OCI-M1 (cell line): ENCODE measurements at places on chromosomes 5 and 9.

- DNase-seq = no peak
These were observed 39.3 kb downstream of the NUDT12 start for GRCh38 chr5:103523319-103523718.

GRCh38 chr9:129121483-129121882 lies 10.3 kb downstream of the PTPA start:
- DNase-seq = no peak

GRCh38 chr5:67983251-67984110 lies 232.1 kb upstream of the PIK3R1 start:
- DNase-seq = peak; percentile 81

DNA sequence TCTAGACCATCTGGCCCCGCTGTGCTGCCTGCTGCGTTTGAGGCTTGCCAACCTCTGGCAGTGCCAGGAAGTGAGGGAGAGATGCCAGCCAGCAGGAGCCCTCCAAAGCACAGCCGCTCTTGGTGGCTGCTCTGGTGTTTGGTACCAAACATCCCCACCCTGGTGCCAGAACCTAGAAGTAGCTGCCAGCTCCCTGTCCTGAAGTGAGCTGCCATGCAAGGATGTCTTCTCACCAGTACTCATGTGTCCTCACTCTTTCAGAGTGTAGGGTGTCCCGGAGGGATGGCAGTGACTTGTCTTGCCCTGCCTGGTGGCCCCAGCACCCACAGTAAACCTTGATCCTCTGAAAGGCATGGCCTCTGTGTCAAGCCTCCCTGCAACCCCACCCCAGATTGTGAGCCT lies 43.4 kb downstream of the AMBP start:
- no peak for DNase-seq

DNA sequence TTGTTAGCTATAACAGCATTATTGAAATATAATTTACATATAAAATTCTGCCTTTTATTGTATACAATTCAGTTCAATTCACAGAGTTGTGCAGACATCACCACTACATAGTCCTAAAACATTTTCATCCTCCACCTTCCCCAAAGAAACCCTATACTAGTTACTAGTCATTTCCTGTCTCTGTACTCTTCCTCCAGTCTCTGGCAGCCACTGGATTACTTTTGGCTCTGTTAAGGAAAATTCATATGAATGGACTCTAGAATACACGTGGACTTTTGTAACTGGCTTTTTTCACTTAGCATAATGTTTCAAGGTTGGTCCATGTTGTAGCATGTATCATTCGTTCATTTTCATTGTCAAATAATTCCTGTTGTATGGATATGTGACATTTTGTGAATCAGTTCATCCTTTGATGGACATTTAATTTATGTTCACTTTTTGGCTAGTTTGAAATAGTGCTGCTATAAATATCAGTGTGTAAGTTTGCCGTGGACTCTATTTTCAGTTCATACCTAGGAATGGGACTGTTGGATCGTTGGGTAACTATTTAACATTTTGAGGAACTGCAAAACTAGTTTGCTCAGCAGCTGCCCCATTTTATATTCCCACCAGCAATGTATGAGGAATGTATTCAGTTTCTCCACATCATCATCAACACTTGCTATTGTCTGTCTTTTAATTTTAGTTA lies 9.7 kb downstream of the ICE1 start:
- DNase-seq = no peak

GRCh38 chr5:168393773-168394172 lies 92.5 kb upstream of the RARS1 start:
- DNase-seq = no peak

- DNase-seq = no peak
These were observed 263.5 kb downstream of the ARHGAP26 start for GRCh38 chr5:143033535-143034250.

GRCh38 chr9:122978601-122979000 lies 37.8 kb downstream of the RABGAP1 start:
- no peak for DNase-seq

DNA sequence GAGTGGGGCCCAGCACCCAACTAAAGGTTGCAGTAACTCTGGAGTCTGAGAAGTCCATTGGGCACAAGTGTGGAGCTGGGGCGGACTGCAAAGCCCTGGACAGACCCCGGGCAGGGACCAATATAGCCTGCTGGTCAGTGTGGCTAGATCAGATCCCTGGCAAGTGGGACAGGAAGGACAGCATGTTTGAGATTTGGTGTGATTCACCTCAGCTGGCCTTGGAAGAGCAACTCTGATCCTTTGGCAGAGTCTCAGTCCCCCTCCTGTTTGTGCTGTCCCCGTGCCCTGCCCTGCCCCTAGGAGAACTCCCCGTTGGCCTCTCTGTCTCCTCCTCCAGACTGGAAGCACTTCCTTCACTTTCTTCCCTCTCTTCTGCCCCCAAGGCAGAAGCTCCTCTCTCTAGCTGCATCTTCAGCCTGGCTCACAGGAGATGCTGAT lies 255.3 kb downstream of the FSTL4 start:
- DNase-seq = no peak

- DNase-seq = no peak
These were observed 65.8 kb downstream of the MTX3 start for GRCh38 chr5:79924936-79925893.

GRCh38 chr9:16612627-16613026 lies 257.8 kb downstream of the BNC2 start:
- DNase-seq = no peak

DNA sequence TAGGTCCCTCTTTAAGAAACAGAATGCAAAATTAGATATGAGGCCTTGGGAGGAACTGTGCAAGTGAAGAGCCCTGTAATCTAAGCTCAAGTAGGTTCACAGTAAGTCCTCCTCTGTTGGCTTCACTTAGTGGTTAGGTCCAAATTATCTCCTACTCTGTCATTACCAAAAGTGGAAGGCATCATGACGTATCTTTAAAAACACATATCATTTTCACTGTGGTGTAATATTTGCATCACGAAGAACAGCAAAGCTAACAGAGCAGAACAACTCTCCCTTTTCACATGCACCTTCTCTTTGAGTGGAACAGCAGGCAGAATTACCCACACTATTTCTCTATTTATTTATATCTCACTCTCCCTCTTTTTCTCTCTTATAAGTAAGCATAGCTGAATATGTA lies 240.5 kb upstream of the CCNH start:
- no peak for DNase-seq

DNA sequence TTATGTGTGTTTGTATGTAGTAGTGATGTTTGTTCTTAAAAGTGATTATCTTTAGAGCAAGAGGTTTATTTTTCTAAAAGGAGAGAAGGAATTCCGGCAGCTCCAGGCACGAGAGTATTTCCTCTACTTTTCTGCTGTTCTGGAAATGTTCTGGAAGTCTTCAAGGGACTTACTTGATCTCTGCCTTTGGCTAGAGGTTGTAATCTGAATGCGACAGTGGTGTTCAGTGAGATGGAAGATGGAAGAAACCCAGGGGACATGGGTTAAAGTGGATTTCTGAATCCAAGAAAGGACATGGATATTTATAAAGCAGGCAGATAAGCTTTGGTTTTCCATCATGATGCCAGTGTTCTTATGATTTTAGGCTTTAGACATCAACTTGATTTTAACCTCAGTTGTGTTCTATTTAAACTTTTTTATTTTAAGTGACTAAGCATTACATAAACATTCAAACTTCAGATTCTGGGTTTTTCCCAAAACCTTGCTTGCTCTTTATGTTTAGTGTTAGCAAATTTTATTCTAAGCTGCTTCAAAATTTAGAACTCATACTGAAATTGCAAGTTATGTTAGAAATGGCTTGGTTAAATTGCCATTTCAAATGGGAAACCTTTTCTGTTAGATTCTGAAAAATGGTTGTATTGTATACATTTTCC lies 3.6 kb downstream of the GPR21 start:
- no peak for DNase-seq

GRCh38 chr9:33272061-33272460 lies 7.2 kb downstream of the CHMP5 start:
- no peak for DNase-seq

DNA sequence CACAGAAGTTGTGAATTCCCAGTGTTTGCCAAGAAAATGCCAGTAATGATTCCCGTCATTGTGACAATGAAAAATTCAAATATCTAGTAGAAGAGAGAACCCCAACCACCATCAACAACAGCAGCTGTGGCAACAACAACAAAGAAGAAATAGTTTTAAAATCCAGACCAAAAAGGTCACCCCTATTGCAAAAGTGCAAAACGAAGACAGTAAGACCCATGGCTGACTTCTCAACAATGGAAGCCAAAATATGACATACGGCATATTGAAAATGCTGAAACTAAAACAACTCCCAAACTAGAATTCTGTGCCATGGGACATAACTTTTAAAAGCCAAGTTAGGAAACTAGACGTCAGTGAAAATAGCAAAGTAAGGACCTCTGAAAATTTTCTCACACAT lies 270.6 kb downstream of the IRX2 start:
- no peak for DNase-seq

DNA sequence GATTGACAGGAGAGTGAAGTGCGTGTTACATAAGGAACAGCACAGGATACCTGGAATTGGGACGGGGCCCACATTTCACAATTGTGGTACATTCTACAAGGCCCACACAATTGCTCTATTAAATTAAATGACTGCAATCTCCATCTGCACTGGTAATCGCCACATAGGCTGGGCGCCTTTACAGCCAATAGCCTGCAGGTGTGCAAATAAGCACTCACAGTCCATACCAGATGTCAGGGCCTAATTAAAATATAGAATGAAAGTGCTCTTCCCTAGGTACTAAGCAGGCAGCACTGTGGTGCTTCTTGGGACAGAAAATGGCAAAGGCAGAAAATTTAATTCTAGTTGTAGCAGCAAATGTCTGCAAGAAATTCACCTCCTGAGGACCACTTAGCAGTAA lies 82.7 kb downstream of the ATP10B start:
- no peak for DNase-seq

DNA sequence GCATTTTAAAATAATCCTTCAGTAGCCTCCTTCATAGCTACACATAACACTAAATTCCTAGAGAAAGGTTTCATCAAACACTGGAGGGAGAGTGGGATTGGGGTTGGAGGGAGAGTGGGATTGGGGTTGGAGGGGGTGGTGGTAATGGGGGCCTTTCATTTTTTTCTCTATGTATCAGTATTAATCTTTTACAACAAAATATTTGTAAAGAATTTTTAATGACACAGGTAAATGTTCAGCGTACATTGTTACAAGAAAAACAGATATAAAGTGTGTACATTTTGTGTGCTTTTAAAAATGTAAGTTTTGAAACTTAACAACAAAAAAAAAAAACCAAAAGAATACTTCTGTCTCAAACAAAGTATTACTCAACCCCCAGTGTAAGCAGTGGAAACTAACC lies 266.4 kb downstream of the DENND1A start:
- DNase-seq = no peak

GRCh38 chr5:26894719-26895263 lies 143.6 kb downstream of the CDH9 start:
- no peak for DNase-seq

- peak; percentile 58 for DNase-seq
These were observed 1.3 kb downstream of the HINT2 start for GRCh38 chr9:35813434-35814105.

GRCh38 chr5:95957561-95958203 lies 4.0 kb downstream of the ELL2 start:
- no peak for DNase-seq

DNA sequence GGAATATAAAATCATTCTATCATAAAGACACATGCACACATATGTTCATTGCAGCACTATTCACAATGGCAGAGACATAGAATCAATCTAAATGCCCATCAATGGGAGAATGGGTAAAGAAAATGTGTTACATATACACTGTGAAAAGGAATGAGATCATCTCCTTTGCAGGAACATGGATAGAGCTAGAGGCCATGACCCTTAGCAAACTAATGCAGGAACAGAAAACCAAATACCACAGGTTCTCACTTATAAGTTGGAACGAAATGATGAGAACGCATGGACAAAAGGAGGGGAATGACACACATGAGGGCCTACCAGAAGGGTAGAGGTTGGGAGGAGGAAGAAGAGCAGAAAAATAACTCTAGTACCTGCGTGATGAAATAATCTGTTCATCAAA lies 21.0 kb upstream of the RANBP6 start:
- DNase-seq = no peak

- DNase-seq = no peak
These were observed 353.9 kb upstream of the GRAMD2B start for GRCh38 chr5:126069329-126069728.

DNA sequence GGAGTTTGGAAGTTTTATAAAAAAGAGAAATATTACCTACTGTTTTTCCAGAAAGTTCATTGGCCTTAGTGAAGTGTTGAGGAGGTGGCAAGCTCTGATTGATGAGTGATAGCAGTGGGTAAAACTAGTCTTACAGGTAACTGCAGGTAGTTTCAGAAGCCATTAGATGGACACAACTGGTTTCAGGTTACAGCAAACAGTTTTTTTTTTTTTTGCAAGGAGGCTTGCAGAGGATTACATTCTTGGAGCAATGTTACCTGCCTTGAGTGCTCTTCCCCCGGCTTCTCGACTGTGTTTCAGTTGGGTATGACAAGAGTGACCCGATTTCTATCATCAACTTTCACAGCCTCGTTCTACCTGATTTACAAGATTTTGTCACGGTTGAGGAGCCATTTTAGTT lies 333.4 kb downstream of the YTHDC2 start:
- no peak for DNase-seq

DNA sequence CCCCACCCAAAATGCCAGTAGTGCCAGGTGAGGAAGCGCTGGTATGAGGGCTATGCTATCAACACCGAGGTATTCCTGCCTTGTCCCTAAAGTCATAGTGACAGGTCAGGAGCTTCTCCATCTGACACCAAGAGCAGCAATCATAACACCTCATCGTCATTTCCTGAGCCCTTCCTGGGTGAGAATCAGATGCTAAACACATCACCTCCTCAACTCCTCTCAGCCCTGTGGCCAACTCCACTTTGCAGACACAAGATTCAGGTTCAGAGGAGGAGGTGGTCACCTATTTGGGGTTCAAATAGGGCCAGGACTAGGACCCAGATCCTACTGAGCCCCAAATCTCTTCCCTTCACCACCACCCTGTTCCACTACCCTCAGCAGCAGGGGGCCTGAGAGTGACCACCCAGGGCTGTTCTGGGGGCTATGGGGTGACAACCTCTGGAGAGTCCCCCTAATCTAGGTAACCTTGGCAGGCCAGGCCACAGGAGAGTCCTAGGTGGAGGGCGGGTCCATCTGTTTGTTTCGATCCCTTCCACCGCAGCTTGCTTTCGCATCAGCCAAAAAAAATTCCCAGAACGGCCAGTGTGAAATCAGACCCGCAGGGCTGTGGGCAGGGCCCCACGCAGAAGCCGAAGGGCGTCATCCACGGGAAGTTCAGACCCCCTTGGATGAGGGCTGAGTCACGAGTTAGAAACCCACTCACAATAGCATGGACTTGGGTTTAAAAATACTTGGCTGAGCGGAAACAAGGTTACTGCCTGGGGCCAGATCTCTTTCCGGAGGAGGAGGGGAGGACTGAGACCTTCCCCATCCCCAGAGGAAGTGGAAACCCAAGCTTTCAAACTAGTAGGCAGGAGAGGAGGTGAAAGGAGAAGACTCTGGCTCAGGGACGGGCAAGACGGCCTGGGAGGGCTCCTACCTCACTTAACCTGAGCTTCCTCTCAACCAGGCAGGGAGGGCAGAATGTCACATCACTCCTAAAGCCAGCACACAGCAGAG lies 8.7 kb downstream of the STK10 start:
- DNase-seq = no peak
